ENCODE measurements at places on chromosomes 13 and 19. TPM values are rescaled to one million over a fixed set of nuclear protein-coding genes. Genes with fewer than 3 reads are reported as not detected.

The SYNGR4 gene
- total RNA-seq, result 3.6 TPM

The TMPRSS9 gene
- total RNA-seq, result not detected

The LIG1 gene
- total RNA-seq, result 64.8 TPM

The MYH14 gene
- 6.3 TPM for total RNA-seq

The ANKLE1 gene
- 0.36 TPM for total RNA-seq

The PRKCG gene
- total RNA-seq, result 3.6 TPM

The ATP4A gene
- total RNA-seq, result not detected

The ZNF577 gene
- not detected for total RNA-seq

The METTL21C gene
- total RNA-seq, result not detected

The LILRB3 gene
- total RNA-seq, result 0.17 TPM

The LHB gene
- not detected for total RNA-seq

The LRRC4B gene
- 0.21 TPM for total RNA-seq

The PIN1 gene
- total RNA-seq, result 80.8 TPM

The DKKL1 gene
- 0.33 TPM for total RNA-seq

The ZFP28 gene
- 3.6 TPM for total RNA-seq

The C1QTNF9 gene
- not detected for total RNA-seq

The TMEM190 gene
- total RNA-seq, result 1.1 TPM

The CRLF1 gene
- total RNA-seq, result 5.1 TPM

The PKN1 gene
- total RNA-seq, result 77.5 TPM

The ENOX1 gene
- 2.3 TPM for total RNA-seq

The MPV17L2 gene
- 8.5 TPM for total RNA-seq

The CRX gene
- not detected for total RNA-seq

The ZNF541 gene
- not detected for total RNA-seq

The GPR183 gene
- not detected for total RNA-seq
